ENCODE measurements at places on chromosomes 4 and X.

- no peaks in the 10 kb centered on the region for H3K36me3 ChIP-seq
- H3K4me1 ChIP-seq: no peaks in the 10 kb centered on the region
- no peak overlapping the region for H3K27ac ChIP-seq
- DNase-seq: no peak
- H3K4me3 ChIP-seq: no peak overlapping the region
Measured at GRCh38 chrX:9442056-9442455, 22.8 kb upstream of the TBL1X start.

GRCh38 chr4:119835613-119835910 is 207.0 kb upstream of the PDE5A start:
- no peaks in the 10 kb centered on the region for H3K27me3 ChIP-seq
- no peak for DNase-seq
- no peak overlapping the region for H3K4me3 ChIP-seq
- no peak overlapping the region for H3K27ac ChIP-seq
- H3K36me3 ChIP-seq: no peaks in the 10 kb centered on the region

GRCh38 chr4:1295405-1296055 is 5.8 kb downstream of the MAEA start:
- H3K27ac ChIP-seq: no peak overlapping the region
- H3K4me1 ChIP-seq: peaks cover 42% of the 10 kb centered on the region
- DNase-seq: no peak

- H3K4me3 ChIP-seq: no peak within 1 kb of the TSS
- H3K27me3 ChIP-seq: no peaks in the 10 kb centered on the region
- DNase-seq: no peak
Measured at GRCh38 chrX:42778096-42778495, at the start of gene PPP1R2C. TSS of gene PPP1R2C (minus strand) at chrX:42778163. CDS start at chrX:42778079, 84 bp downstream.

- DNase-seq: no peak
- no peaks in the 10 kb centered on the region for H3K27me3 ChIP-seq
- H3K27ac ChIP-seq: no peak overlapping the region
Measured at GRCh38 chr4:55215087-55215486, 89.7 kb upstream of the KDR start.
